ENCODE measurements at places on chromosomes 4 and X. TPM values are rescaled to one million over a fixed set of nuclear protein-coding genes. Genes with fewer than 3 reads are reported as not detected.

Gene TBX22
- total RNA-seq: not detected

Gene FAM184B
- total RNA-seq: not detected

Gene USP27X
- 2.7 TPM for total RNA-seq

Gene CXCL8
- total RNA-seq: 11.4 TPM

Gene TCEANC
- 8.3 TPM for total RNA-seq

Gene SORBS2
- not detected for total RNA-seq

Gene DUSP9
- not detected for total RNA-seq

Gene TRAM1L1
- total RNA-seq: not detected

Gene DUSP21
- not detected for total RNA-seq

Gene MYOZ2
- total RNA-seq: not detected

Gene UTP14A
- 9.8 TPM for total RNA-seq

Gene EREG
- 0.58 TPM for total RNA-seq

Gene GUCY1A1
- total RNA-seq: not detected

Gene AMBN
- not detected for total RNA-seq

Gene BTC
- total RNA-seq: not detected

Gene HTRA3
- not detected for total RNA-seq

Gene ANXA10
- total RNA-seq: not detected

Gene RTL5
- total RNA-seq: 1.2 TPM

Gene AFM
- not detected for total RNA-seq

Gene RP2
- 3.8 TPM for total RNA-seq

Gene RRH
- total RNA-seq: not detected

Gene NLRP2B
- total RNA-seq: not detected

Gene RTL9
- total RNA-seq: not detected

Gene CYSLTR1
- total RNA-seq: 6.6 TPM

Gene EMCN
- not detected for total RNA-seq

Gene LRBA
- total RNA-seq: 52.6 TPM

Gene NRK
- not detected for total RNA-seq

Gene UGT2A3
- total RNA-seq: not detected

Gene HSFX2
- not detected for total RNA-seq

Gene XKRX
- 1.9 TPM for total RNA-seq

Gene SCRG1
- total RNA-seq: not detected

Gene HSFX4
- total RNA-seq: not detected

Gene HSPA4L
- total RNA-seq: not detected

Gene YIPF6
- total RNA-seq: 7.4 TPM

Gene FAT1
- total RNA-seq: 0.03 TPM

Gene COX7B2
- not detected for total RNA-seq

Gene WDR17
- total RNA-seq: 0.47 TPM

Gene CCNG2
- total RNA-seq: 21.3 TPM

Gene SPANXN4
- not detected for total RNA-seq

Gene VCX3B
- not detected for total RNA-seq

Gene FRMPD4
- not detected for total RNA-seq

Gene HPSE
- total RNA-seq: 2.1 TPM

Gene IL3RA
- 0.49 TPM for total RNA-seq

Gene MFAP3L
- total RNA-seq: 0.59 TPM
